ENCODE measurements at places on chromosomes 7 and 10.

- no peak for DNase-seq
Observed at GRCh38 chr7:11714205-11714604, 117.8 kb downstream of the THSD7A start.

- DNase-seq, result no peak
Observed at GRCh38 chr10:15609246-15609645, 110.5 kb downstream of the ITGA8 start.

DNA sequence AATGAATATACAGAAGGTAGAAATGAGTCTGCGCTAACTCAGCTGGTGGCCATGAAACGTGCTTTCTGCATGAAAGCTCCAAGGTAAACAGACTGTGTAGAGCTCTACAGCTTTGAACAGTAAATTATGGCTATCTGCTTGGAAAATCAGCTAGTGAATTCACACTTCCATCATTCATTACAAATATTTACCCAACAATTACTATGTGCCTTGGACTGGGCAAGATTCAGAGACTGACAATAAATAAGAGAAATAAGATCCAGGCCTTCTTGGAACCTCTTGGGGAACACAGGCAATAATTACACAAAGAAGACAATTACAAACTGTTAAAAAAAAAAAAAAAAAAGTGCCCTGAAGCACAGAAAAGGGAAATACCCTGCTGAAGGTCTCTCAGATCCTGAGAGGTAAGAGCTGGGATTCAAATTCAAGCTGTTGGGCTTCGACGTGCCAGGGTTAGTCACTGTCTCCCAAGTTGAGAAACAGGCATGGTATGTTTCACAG is 15.8 kb downstream of the TSPAN12 start:
- DNase-seq, result no peak

DNA sequence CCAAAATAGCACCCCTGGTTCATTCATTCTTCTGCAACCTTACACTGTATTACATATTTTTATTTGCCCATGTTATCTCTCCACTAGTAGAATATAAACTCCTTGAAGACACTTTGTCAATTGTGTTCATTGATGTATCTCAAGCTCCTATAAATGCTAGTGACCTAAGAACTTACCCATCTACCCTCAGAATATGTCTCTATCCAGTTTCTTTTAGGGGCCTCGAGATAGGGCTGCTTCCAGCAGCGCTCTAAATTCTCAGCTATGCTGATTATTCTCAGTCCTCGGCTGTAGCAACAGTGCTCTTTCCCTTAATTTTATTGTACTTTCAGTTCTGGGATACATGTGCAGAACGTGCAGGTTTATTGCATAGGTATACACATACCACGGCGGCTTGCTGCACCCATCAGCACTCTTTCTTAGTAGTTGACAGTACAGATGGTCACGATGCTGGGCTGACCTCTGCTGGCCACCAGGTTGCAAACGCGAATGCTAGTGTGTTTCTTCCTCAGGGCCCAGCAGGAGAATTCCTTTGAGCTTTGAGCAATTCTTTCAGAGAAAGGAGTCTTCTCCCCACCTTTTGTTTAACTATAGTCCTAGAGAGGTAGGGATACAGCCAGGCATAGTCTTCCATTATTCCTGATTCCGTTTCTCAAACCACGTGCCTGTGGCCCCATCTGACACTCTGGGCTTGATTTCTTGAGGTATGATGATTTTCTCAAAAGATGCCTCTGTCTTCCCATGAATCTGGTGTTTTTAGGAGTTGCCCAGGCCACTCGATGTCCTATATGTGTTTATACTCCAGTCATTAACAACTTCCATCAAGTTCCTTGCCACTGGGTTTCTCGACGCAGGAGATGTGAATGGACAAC is 49.1 kb upstream of the CDC14C start:
- no peak for DNase-seq

DNA sequence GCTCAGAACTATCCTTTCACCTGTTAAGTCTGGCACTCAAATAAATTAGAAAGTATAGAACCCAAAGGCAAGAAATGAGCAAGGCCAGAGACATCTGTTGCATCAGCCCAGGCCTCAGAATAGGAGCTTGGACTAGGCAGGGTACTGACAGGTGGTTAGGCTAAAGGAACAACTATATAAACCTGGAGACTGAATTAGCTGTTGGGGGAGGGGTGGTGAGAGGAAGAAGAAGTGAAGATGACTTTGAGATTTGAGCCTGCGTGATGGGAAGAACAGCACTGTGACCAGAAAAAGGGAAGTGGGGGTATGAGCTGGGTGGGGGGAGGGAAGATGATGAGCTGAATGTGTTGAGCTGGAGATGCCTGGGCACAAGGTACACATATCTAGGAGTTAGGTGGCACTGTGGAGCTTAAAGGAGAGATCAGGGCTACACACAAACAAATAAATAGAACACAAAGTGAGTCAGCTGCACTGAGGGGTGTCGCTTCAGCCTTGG is 244.7 kb downstream of the PTEN start:
- no peak for DNase-seq
